H1 (cell line): ENCODE measurements at places on chromosomes 12 and 14. TPM values are rescaled to one million over a fixed set of nuclear protein-coding genes. Genes with fewer than 3 reads are reported as not detected.

- H3K27me3 ChIP-seq, result no peaks in the 10 kb centered on the region
- H3K36me3 ChIP-seq, result no peaks in the 10 kb centered on the region
- no peak overlapping the region for H3K4me3 ChIP-seq
These were observed 7.4 kb upstream of the SNAPC1 start for GRCh38 chr14:61754627-61755381.

DNA sequence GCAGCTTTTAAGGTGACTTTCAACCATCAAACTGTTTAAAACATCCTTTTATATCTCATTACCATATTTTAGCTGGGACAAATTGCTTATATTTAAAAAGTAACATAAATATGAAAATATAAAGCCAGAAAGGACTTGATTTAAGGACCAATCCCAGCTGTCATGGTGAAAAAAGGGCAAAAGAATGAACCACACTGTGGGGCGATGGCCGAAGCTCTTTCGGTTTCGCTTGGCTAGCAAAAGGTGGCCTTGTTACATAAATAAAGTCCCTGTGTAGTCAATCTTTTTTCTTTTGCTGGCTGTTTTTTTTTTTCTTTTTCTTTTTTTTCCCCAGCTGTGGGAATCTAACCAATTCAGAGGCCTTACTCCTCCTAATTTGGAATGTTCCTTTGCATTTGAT lies 50.9 kb downstream of the FBXO33 start:
- no peaks in the 10 kb centered on the region for H3K36me3 ChIP-seq
- no peaks in the 10 kb centered on the region for H3K4me1 ChIP-seq
- H3K27me3 ChIP-seq, result no peaks in the 10 kb centered on the region
- H3K4me3 ChIP-seq, result no peak overlapping the region
- no peak overlapping the region for H3K27ac ChIP-seq

- peaks cover 24% of the 10 kb centered on the region for H3K27me3 ChIP-seq
- no peaks in the 10 kb centered on the region for H3K4me1 ChIP-seq
- no peaks in the 10 kb centered on the region for H3K36me3 ChIP-seq
- H3K4me3 ChIP-seq, result peak overlapping the region; percentile 80
- H3K27ac ChIP-seq, result peak overlapping the region; percentile 70; the same call in 1 of the 2 replicates
These were observed 26.9 kb downstream of the FIGNL2 start for GRCh38 chr12:51821440-51822260.

GRCh38 chr14:93683226-93683625 lies 105.1 kb downstream of the PRIMA1 start:
- H3K4me1 ChIP-seq, result peaks cover 19% of the 10 kb centered on the region; the same call in 1 of the 2 replicates
- H3K27ac ChIP-seq, result no peak overlapping the region
- DNase-seq, result peak; percentile 54

- no peak overlapping the region for H3K27ac ChIP-seq
- no peaks in the 10 kb centered on the region for H3K27me3 ChIP-seq
- no peak for DNase-seq
- no peaks in the 10 kb centered on the region for H3K4me1 ChIP-seq
- no peaks in the 10 kb centered on the region for H3K36me3 ChIP-seq
These were observed 11.3 kb downstream of the BDKRB1 start for GRCh38 chr14:96267336-96267735.

DNA sequence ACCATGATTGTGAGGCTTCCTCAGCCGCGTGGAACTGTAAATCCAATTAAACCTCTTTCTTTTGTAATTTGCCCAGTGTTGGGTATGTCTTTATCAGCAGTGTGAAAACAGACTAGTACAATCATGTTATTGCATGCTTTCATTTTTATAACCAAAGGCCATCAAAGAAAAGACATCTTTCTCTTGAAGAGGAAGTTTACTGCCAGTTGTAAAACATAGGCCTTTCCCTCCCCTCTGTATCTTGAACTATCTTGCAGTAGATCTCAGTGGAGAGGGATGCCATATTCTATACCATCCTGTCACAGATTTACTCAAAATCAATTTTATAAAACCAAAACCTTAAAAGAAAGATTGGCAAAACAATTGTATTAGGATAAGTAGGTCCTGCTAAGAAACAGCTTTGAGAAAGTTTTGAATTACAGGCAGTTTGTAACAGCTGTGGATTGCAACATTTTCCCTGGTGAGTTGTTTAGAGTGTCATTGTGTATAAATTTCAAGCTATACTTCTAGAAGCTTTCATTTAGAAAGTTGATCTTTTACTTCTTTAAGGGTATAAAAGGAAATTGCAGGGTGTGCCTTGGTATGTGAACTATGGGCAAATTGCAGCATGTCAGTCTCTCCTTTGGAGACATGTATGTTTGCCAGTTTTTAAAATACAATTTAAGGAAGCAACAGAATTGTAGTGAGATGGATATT lies 128.0 kb downstream of the ATP23 start:
- H3K4me1 ChIP-seq, result no peaks in the 10 kb centered on the region
- H3K36me3 ChIP-seq, result no peaks in the 10 kb centered on the region
- no peak overlapping the region for H3K4me3 ChIP-seq
- H3K27ac ChIP-seq, result no peak overlapping the region
- DNase-seq, result no peak

DNA sequence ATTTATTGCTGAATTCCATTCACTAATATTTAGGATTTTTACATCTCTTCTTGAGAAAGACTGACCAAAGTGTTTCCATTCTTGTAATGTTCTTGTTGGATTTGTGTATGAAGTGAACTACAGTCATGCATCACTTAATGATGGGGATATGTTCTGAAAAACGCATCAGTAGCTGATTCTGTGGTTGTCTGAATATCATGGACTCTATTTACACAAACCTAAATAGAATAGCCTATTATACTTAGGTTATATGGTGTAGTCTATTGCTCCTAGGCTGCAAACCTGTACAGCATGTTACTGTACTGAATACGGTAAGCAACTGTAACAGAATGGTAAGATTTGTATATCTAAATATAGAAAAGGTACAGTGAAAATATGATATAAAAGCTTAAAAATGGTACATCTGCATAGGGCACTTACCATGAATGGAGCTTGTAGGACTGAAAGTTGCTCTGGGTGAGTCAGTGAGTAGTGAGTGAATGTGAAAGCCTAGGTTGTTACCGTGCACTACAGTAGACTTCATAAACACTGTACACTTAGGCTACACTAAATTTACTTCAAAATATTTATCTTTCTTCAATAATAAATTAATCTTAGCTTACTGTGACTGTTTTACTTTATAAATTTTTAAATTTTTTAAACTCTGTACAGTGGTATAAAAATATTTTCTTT lies 27.6 kb upstream of the P2RX4 start:
- no peaks in the 10 kb centered on the region for H3K27me3 ChIP-seq
- no peaks in the 10 kb centered on the region for H3K36me3 ChIP-seq
- no peak for DNase-seq
- no peak overlapping the region for H3K27ac ChIP-seq

DNA sequence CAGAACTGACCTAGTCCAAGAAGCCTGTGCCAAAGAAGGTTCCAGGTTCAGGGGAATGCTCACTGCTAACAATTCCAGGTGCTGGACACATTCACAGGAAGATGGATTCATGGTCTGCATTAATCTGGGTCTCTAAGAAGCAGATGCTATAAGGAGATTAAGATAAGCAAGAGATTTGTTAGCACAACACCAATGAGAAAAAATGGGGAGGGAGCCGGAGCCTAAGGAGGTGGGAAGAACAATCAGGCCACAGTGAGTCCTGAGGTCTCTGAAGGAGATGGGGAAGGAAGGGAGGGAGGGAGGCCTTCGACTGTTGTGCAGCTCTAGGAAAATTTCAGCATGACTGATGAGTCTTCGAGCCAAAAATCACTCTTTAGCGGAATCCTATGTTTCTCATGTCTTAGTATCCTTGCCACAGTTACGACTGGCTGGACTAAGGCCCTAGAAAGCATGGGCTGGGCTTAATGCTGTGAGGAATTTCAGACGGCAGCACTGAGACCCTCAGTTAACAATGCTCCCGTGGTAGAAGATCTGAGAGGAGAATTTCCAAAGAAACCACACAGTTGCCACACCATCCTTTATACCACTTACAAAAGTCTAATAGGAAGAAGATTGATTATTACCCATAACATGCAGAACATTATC lies 31.5 kb upstream of the PTGDR start:
- no peaks in the 10 kb centered on the region for H3K27me3 ChIP-seq
- H3K4me3 ChIP-seq, result no peak overlapping the region
- H3K36me3 ChIP-seq, result no peaks in the 10 kb centered on the region
- H3K27ac ChIP-seq, result no peak overlapping the region
- H3K4me1 ChIP-seq, result no peaks in the 10 kb centered on the region; the same call in 1 of the 2 replicates

GRCh38 chr12:52439420-52439819 lies 5.2 kb upstream of the KRT75 start:
- no peaks in the 10 kb centered on the region; the same call in 1 of the 2 replicates for H3K27me3 ChIP-seq
- no peak overlapping the region for H3K27ac ChIP-seq
- DNase-seq, result no peak

GRCh38 chr14:68518166-68518565 lies 274.7 kb downstream of the ZFP36L1 start:
- H3K4me3 ChIP-seq, result no peak overlapping the region
- H3K4me1 ChIP-seq, result peaks cover 1% of the 10 kb centered on the region
- H3K27me3 ChIP-seq, result no peaks in the 10 kb centered on the region
- H3K36me3 ChIP-seq, result no peaks in the 10 kb centered on the region
- H3K27ac ChIP-seq, result no peak overlapping the region

GRCh38 chr12:116247377-116247776 lies 30.1 kb downstream of the MED13L start:
- DNase-seq, result no peak
- no peak overlapping the region for H3K27ac ChIP-seq
- H3K27me3 ChIP-seq, result no peaks in the 10 kb centered on the region
- no peak overlapping the region for H3K4me3 ChIP-seq
- no peaks in the 10 kb centered on the region for H3K36me3 ChIP-seq
- H3K4me1 ChIP-seq, result peaks cover 5% of the 10 kb centered on the region

GRCh38 chr14:31207287-31207754 lies 272 bp downstream of the HECTD1 start:
- peak overlapping the region; percentile 93 for H3K27ac ChIP-seq
- H3K36me3 ChIP-seq, result peaks cover 8% of the 10 kb centered on the region; the same call in 1 of the 2 replicates
- H3K4me1 ChIP-seq, result no peaks in the 10 kb centered on the region
- H3K4me3 ChIP-seq, result peak overlapping the region; percentile 80
- no peaks in the 10 kb centered on the region for H3K27me3 ChIP-seq

- no peak for DNase-seq
- no peaks in the 10 kb centered on the region for H3K27me3 ChIP-seq
- no peak overlapping the region for H3K4me3 ChIP-seq
- no peaks in the 10 kb centered on the region for H3K36me3 ChIP-seq
These were observed 303.3 kb downstream of the DPF3 start for GRCh38 chr14:72590577-72590976.

- no peak for DNase-seq
- no peak overlapping the region for H3K4me3 ChIP-seq
- no peaks in the 10 kb centered on the region for H3K36me3 ChIP-seq
- H3K27ac ChIP-seq, result no peak overlapping the region
These were observed 95.0 kb downstream of the LMNTD1 start for GRCh38 chr12:25458047-25458552.

GRCh38 chr12:42090899-42091298 lies 53.8 kb downstream of the GXYLT1 start:
- H3K27me3 ChIP-seq, result no peaks in the 10 kb centered on the region
- no peaks in the 10 kb centered on the region for H3K36me3 ChIP-seq
- no peak for DNase-seq
- no peaks in the 10 kb centered on the region for H3K4me1 ChIP-seq
- no peak overlapping the region for H3K4me3 ChIP-seq
- H3K27ac ChIP-seq, result no peak overlapping the region

Gene LHX5
- total RNA-seq, result 0.47 and 0.63 TPM in 2 replicates

Gene ITPR2
- total RNA-seq, result 48.3 and 48.4 TPM in 2 replicates

Gene CLEC4A
- 0.41 TPM in 1 of 2 replicates, not detected in the other for total RNA-seq

Gene OVCH1
- 0.07 and 0.10 TPM in 2 replicates for total RNA-seq

Gene CISTR
- not detected in 2 replicates for total RNA-seq
